Nephron progenitor cell (in vitro differentiated cells): ENCODE measurements at places on chromosomes 4 and X.

DNA sequence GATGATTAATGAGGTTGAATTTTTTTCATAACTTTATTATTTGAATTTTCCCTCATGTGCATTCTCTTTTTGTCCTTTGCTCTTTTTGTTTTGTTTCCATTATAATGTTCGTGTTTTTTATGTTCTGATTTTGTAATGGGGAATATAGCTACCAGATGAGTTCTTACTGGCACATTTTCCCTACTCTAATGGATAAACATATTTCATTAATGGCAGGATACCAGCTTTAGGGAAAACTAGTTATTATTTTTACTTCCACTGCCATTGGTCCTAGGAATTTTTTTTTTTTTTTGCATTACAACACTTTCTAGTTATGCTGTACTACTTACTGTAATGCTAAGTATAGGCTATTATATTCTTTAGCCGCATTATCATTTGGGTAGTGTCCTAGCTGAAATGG is 286.3 kb downstream of the SPRY1 start:
- no peak for DNase-seq

- no peak for DNase-seq
These were observed 81.4 kb downstream of the SPANXN3 start for GRCh38 chrX:143435916-143436315.

GRCh38 chr4:121669163-121669550 is 27.6 kb downstream of the ANXA5 start:
- no peak for DNase-seq

- DNase-seq: no peak
These were observed 475.5 kb downstream of the CCSER1 start for GRCh38 chr4:90602726-90603125.
